ENCODE measurements at places on chromosomes 13 and 19.
A peak's percentile ranks its signal among the peaks of the same experiment; 100 is the strongest.

GRCh38 chr19:16527971-16528521 is 14.2 kb downstream of the CHERP start:
- no peak for DNase-seq
- H3K36me3 ChIP-seq: peaks cover 100% of the 10 kb centered on the region
- no peak overlapping the region for H3K4me3 ChIP-seq

- peaks cover 30% of the 10 kb centered on the region for H3K36me3 ChIP-seq
- H3K27me3 ChIP-seq: no peaks in the 10 kb centered on the region
- DNase-seq: peak; percentile 64
- peaks cover 21% of the 10 kb centered on the region for H3K4me1 ChIP-seq
- H3K4me3 ChIP-seq: peak overlapping the region; percentile 62
- H3K27ac ChIP-seq: peak overlapping the region; percentile 25
Measured at GRCh38 chr19:8505680-8506401, 3.4 kb upstream of the PRAM1 start.

DNA sequence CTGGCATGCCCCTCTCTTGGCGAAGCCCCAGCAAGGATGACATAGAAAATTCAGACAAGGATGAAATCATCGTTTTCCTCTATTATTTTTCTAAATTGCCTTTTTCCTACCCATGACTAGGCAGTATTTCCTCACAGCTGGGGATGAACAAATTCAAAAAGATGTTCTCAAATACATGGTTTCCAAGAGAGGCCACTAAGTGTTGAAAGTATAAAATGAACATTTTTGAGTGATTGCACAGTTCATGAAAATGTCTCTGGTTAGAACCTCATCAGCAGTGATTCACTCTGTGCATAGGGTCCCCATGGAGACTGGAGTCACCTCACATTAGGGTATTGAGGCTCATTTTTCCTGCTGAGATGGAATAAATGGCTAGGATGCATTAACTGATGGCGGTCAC is 373.7 kb downstream of the DNAJC15 start:
- no peak overlapping the region for H3K4me3 ChIP-seq
- H3K27me3 ChIP-seq: no peaks in the 10 kb centered on the region
- no peaks in the 10 kb centered on the region for H3K36me3 ChIP-seq
- H3K4me1 ChIP-seq: no peaks in the 10 kb centered on the region

- H3K27me3 ChIP-seq: no peaks in the 10 kb centered on the region
- peak overlapping the region; percentile 86 for H3K27ac ChIP-seq
- H3K4me3 ChIP-seq: no peak overlapping the region
- peaks cover 44% of the 10 kb centered on the region for H3K4me1 ChIP-seq
- H3K36me3 ChIP-seq: peaks cover 94% of the 10 kb centered on the region
- DNase-seq: peak; percentile 96
Measured at GRCh38 chr19:42352301-42353259, 27.1 kb downstream of the MEGF8 start.

DNA sequence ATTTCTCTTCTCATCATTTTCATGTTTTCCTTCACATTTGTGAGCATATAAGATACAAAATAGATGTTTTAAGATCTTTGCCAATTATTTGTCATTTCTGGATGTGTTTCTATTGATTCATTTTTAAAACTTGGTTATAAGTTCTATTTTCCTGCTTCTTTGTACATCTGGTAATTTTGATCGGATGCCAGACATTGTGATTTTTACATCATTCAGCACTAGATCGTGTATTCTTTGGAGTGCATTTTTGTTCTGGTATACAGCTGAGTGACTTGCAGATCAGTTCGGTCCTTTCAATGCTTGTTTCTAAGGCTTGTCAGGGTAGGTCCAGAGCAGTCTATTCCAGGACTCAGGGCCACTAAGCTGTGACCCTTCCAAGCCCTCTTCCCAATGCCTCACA is 198.2 kb downstream of the KLF12 start:
- H3K4me3 ChIP-seq: no peak overlapping the region
- no peaks in the 10 kb centered on the region for H3K4me1 ChIP-seq
- no peaks in the 10 kb centered on the region for H3K27me3 ChIP-seq
- no peaks in the 10 kb centered on the region for H3K36me3 ChIP-seq
- no peak for DNase-seq

DNA sequence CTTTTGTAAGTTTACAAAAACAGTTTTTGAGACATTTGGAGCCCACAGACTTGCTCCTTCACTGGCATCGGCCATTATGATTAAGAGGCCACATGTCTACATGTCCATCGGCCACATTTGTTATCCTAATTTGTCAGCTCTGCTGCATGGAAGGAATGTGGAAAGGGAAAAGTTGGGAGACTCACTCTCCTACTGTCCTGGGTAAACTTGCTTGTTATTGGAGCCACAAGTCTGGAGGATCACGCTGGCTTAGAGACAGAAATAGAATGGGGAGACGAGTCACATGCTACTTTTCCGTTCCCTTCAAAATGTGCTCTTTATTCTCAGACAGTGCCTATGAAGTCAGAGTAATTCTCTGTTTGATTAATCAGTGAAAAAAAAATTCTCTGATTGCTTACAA is 741.2 kb upstream of the PCDH9 start:
- no peak overlapping the region for H3K4me3 ChIP-seq
- H3K4me1 ChIP-seq: no peaks in the 10 kb centered on the region
- no peak for DNase-seq
- H3K27me3 ChIP-seq: no peaks in the 10 kb centered on the region

DNA sequence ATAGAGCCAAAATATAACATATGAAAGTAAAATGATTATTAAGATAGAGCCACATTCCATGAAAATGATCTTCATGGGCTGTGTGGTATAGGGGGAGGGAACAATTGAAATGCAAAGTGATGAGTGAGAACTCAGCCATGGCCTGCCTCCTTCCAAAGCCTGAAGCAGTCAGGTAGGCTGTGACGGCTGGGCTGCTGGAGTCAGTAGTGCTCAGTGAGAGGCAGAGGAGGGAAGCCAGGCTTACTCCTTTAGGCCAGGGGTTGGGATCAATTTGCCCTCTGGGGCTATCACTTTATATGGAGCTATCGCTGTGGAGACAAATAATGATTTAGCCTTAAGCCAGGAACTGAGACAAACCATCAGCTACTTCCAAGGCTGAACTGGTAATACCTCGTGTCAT is 654.9 kb downstream of the FGF9 start:
- H3K36me3 ChIP-seq: no peaks in the 10 kb centered on the region
- H3K4me3 ChIP-seq: no peak overlapping the region
- H3K27me3 ChIP-seq: no peaks in the 10 kb centered on the region
- no peaks in the 10 kb centered on the region for H3K4me1 ChIP-seq
- no peak overlapping the region for H3K27ac ChIP-seq
- no peak for DNase-seq

GRCh38 chr19:18741124-18742121 is 49.7 kb downstream of the COMP start:
- H3K27ac ChIP-seq: no peak overlapping the region
- H3K4me1 ChIP-seq: peaks cover 50% of the 10 kb centered on the region
- peaks cover 75% of the 10 kb centered on the region for H3K36me3 ChIP-seq
- no peaks in the 10 kb centered on the region for H3K27me3 ChIP-seq

GRCh38 chr13:73368608-73369007 is 309.8 kb downstream of the KLF5 start:
- H3K36me3 ChIP-seq: no peaks in the 10 kb centered on the region
- no peak overlapping the region for H3K27ac ChIP-seq
- H3K4me1 ChIP-seq: no peaks in the 10 kb centered on the region
- DNase-seq: no peak
- no peak overlapping the region for H3K4me3 ChIP-seq
- H3K27me3 ChIP-seq: no peaks in the 10 kb centered on the region

- no peaks in the 10 kb centered on the region for H3K36me3 ChIP-seq
- H3K27ac ChIP-seq: no peak overlapping the region
- no peaks in the 10 kb centered on the region for H3K4me1 ChIP-seq
- DNase-seq: no peak
- no peak overlapping the region for H3K4me3 ChIP-seq
Measured at GRCh38 chr19:35206855-35207254, 21.7 kb downstream of the FAM187B start.

GRCh38 chr19:5676772-5677105 is 3.6 kb downstream of the MICOS13 start:
- peaks cover 21% of the 10 kb centered on the region for H3K4me1 ChIP-seq
- H3K27ac ChIP-seq: no peak overlapping the region
- H3K36me3 ChIP-seq: peaks cover 54% of the 10 kb centered on the region
- no peak for DNase-seq
- H3K4me3 ChIP-seq: no peak overlapping the region
- H3K27me3 ChIP-seq: no peaks in the 10 kb centered on the region

DNA sequence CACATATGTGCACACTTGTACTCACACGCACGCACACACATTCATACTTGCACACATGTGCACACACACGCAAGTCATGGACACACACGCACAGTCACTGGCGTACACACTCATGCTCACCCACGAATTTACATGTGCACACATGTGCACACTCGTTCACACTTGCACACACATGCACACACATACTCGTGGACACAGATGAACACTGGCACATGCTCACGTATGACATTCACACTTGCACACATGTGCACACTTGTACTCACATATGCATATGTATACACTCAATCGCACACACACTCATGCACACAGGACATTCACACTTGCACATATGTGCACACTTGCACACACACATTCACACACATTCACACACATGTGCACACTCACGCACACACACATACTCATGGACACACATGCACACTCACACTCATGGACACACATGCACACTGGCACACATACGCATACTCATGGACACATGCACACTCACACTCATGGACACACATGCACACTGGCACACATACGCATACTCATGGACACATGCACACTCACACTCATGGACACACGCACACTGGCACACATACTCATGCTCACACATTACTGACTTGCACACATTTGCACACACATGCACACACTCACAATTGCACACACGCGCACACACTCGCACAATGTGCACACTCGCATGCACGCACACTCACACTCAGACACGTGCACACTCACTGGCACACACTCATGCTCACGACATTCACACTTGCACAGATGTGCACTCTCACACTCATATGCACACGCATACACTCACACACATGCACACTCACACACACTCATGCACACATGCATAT is 9.5 kb downstream of the SBK2 start:
- no peak overlapping the region for H3K4me3 ChIP-seq
- H3K4me1 ChIP-seq: peaks cover 12% of the 10 kb centered on the region
- no peak for DNase-seq
- H3K27me3 ChIP-seq: no peaks in the 10 kb centered on the region
- H3K27ac ChIP-seq: no peak overlapping the region
- H3K36me3 ChIP-seq: peaks cover 3% of the 10 kb centered on the region

- no peak overlapping the region for H3K27ac ChIP-seq
- DNase-seq: no peak
Measured at GRCh38 chr19:4624301-4624700, 15.0 kb upstream of the TNFAIP8L1 start.

GRCh38 chr13:94667190-94667589 is 45.2 kb downstream of the SOX21 start:
- no peak overlapping the region for H3K4me3 ChIP-seq
- no peak overlapping the region for H3K27ac ChIP-seq
- H3K4me1 ChIP-seq: no peaks in the 10 kb centered on the region
- DNase-seq: no peak
- H3K36me3 ChIP-seq: no peaks in the 10 kb centered on the region

DNA sequence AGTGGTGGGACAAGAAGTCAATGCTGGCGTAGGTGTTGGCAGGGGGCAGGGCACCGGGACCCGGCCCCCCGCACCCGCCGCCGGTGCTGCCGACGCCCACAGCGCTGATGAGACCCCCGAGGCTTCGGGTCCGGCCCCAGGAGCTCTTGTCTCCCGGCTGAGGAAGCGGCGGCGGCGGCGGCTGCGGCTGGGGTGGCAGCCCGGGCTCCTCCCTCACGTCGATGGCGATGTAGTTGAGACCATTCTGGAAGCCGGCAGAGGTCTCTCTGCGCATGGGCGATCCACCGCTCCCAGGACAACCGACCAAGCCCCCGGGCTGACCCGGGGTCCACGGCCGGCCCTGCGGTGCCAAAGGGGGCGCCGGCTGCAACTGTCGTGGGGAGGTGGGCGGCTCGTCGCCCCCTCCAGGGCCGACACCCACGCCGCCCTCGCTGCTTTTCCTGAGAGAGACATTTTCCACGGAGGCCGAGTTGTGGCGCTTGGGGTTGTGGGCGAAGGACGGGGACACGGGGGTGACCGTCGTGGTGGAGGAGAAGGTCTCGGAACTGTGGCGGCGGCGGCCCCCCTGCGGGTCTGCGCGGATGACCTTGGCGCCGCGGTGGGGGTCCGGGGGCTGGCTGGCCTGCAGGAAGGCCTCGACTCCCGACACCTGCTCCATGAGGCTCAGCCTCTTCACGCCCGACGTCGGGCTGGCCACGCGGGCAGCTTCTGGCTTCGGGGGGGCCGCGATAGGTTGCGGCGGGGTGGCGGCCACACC is 4.1 kb downstream of the IRS2 start:
- no peaks in the 10 kb centered on the region for H3K27me3 ChIP-seq
- no peak overlapping the region for H3K27ac ChIP-seq
- peak overlapping the region; percentile 42 for H3K4me3 ChIP-seq
- H3K4me1 ChIP-seq: peaks cover 35% of the 10 kb centered on the region
- no peak for DNase-seq

- H3K27ac ChIP-seq: no peak overlapping the region
- peak overlapping the region; percentile 16 for H3K4me3 ChIP-seq
Measured at GRCh38 chr13:78596399-78596735, 7.0 kb downstream of the POU4F1 start.

DNA sequence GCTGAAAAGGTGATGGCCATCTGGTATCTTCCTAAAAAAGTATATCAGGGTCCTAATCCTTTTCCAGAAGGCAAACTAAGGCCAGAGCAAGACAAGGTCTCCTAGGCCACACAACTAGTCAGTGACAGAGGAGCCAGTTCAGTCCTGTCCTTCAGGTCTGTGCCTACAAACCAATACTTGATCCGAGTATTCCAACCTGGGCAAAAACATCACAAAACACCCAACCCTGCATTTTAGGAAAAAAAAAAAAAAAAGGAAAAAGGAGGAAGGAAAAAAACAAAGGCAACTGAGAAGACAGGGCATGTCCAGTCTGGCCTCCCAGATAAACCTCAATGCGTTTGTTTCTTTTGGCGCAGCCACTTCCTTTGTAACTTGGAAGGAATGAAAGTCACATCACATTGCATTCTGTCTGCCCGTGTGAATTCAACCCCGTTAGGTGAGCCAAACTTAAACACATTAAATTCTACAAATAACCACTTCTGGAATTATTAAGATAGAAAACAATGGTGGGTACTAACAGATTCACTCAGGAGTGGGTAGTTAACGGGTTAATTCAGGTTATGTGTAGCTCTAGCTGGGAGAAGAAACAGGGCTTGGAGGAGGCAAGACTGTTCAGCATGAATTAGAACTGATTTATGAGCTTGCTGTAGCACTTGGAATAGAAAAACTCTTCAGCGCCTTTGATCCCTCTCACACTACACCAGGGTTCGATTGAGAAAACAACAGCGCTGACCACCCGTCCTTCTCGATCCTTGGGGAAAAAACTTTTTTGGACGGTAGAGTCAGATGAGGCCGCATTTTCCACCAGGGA is 43.0 kb upstream of the HNRNPA1L2 start:
- peaks cover 6% of the 10 kb centered on the region for H3K4me1 ChIP-seq
- H3K27ac ChIP-seq: peak overlapping the region; percentile 77
- DNase-seq: peak; percentile 43
- H3K36me3 ChIP-seq: no peaks in the 10 kb centered on the region

GRCh38 chr19:42697884-42698283 is 42.4 kb downstream of the PSG3 start:
- H3K27ac ChIP-seq: no peak overlapping the region
- H3K4me1 ChIP-seq: no peaks in the 10 kb centered on the region
- H3K36me3 ChIP-seq: no peaks in the 10 kb centered on the region
- H3K27me3 ChIP-seq: no peaks in the 10 kb centered on the region

All from spinal cord (tissue), 10 donors.